ENCODE measurements at places on chromosomes 11 and 22. TPM values are rescaled to one million over a fixed set of nuclear protein-coding genes. Genes with fewer than 3 reads are reported as not detected.

GRCh38 chr22:44516841-44517240 lies 18.8 kb upstream of the RTL6 start:
- DNase-seq = no peak

DNA sequence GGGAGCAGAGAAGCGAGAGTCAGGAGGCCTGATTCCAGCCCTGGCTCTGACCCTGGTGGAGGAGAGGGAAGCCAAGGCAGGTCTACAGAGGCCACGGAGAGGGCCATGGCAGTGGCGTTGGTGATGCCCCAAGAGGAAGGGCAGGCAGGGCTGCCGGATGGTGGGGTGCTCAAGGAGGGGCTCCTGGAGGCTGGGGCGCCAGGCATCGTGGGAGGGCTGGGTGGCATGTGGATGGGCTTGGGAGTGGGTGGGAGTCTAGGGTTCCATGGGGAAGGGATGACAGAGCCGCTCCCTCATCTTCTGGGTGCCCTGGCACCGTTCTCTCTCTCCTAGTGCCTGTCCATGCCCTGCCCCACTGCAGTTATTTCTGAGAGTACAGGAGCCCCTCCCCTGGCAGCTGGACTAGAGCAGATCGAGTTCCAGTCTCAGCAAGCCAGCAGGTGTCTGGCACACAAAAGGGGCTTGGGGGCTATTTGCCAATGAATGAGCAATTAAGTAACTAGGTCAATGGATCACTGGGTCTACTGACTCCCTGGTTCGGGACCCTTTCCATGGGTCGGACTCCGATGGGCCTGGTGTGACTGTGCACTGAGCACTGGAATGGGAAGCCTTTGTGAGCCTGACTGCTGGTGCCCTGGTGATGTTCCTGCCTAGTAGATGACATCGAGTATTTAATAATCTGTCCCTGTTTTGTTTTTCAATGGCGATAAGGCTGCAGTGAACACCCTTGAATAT lies 570.0 kb downstream of the TBC1D22A start:
- no peak for DNase-seq

DNA sequence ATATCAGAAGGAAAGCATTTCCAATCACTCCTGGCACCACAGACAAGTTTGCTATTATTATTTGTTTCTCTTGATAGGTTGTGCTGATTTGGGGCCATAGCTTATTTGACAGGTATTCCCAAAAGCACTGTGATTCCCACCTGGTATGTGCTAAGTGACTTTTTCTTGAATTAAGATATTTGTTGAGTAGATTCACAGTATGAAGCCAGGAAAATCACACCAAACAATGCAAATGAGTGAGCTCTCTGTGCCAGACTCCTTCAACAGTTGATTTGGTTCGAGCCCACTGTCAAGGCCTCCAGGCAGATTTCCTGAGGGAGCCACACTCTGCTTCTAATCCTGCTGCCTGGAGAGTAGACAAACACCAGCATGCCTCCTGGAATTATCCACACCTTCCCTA lies 253.0 kb upstream of the POU2AF2 start:
- no peak for DNase-seq

GRCh38 chr11:115678942-115679341 lies 174.7 kb upstream of the CADM1 start:
- no peak for DNase-seq

GRCh38 chr11:102849311-102849710 lies 5.9 kb upstream of the MMP3 start:
- no peak for DNase-seq

DNA sequence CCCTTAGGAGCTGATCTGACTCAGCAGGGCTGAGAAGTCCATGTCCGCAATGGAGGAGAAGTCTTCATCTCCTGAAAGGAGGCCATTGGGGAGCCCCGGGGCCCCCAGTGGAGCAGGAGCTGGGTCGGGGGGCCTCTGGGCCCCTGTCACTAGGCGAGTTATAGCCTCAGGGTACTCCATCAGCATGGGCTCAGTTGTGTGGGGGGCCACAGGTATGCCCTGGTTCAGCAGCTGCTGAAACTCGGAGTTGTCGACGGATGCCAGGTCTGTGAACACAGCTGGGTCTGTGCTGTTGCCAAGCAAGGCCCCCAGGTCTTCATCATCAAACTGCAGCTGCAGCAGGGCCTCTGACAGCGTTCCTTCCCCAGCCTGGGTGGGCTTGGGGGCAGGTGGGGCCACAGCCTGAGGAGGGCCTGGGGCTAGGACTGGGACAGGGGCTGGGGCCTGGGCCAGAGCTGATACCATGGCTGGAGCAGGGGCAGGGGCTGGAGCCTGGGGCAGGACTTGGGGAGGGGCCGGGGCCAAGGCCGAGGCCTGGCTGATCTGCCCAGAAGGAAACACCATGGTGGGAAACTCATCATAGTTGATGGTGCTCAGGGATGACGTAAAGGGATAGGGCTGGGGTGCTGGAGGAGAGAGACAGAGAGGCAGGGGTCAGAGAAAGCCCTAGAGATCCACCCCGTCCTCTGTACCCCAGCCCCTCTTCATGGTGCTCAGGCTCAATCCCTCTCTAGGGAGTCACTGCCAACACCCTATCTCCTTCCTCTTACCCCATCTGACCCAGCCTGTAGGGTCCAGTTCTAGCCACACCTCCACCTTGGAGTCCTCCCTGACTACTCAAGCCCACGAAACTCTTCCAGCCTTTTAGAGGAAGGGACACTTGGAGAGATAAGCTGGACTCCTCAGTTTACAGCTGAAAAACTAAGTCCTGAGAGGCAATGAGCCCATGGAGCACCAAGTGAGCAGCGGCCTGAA lies 8.1 kb downstream of the RELA start:
- DNase-seq = no peak

- DNase-seq = no peak
Measured at GRCh38 chr11:64713016-64713707, 9.8 kb downstream of the NRXN2 start.

- DNase-seq = peak; percentile 80
Measured at GRCh38 chr22:40040927-40041326, 46.2 kb downstream of the FAM83F start.

DNA sequence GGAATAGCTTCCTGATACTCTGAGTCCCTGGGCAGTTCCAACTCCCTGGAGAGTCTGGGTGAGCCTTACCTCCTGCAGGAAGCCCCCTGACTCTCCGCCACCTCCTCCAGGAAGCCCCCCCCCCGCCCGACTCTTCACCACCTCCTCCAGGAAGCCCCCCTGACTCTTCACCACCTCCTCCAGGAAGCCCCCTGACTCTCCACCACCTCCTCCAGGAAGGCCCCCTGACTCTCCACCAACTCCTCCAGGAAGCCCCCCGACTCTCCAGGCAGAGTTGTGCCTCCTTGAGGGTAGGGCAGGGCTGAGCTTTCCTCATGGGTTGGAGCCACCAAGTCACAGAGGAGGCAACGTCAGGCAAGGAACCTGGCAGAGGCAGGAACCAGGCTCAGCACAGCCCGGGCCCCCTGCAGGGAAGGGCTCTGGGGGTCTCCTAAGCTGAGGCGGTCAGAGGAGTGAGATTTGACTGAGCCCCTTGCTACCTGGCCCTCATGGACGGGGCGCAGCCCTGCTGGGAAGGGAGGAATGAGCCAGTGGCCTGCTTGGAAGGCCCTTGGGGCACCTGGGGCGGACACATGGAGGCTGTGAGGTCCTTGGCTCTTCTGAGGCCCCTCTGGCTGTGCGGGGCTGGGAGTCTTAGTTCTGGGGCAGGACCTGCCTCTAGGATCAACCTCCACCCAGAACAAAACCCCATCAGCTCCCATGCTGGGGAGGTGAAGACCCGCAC lies 18.1 kb downstream of the MRGPRG start:
- DNase-seq = no peak

DNA sequence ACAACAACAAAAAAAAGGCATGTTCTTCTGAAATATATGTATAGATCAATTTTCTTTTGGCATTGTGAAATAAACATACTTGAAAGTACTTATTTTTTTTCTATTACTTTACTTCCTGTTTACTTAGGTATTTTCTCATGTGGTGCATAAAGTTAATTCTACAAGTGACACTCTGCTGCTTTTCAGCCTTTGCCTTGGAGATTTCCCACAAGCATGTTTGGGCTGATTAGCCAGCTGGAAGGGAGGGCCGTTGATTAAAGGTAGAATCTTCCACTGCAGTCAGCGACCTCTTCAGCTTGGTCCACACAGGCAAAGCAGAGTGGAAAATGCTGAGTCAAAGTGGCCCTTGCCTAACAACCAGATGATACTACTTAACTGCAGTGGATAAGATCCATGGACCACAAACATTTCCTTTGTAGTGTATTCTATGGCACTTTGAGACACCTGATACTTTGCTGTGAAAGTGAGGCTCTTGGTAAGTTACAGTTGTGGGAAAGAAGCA lies 176.0 kb downstream of the ARHGAP42 start:
- no peak for DNase-seq

DNA sequence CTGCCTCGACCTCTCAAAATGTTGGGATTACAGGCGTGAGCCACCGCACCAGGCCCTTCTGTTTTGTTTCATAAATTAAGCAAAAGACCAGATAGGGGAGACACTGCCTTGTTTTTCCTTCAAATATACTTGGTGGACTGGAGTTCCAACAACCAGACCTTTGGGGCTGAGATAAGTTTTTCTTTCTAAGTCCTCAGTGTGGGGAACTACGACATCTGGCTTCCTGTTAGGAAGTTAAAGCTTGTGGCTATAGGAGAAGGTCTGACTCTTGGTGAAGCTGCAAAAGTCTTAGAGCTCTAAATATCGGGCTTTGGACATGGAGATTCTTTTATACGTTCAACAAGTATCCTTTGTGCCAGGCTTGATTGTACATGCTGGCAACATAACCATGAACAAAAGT lies 64.1 kb upstream of the EED start:
- DNase-seq = no peak

GRCh38 chr11:43222215-43222614 lies 89.6 kb upstream of the API5 start:
- DNase-seq = no peak

DNA sequence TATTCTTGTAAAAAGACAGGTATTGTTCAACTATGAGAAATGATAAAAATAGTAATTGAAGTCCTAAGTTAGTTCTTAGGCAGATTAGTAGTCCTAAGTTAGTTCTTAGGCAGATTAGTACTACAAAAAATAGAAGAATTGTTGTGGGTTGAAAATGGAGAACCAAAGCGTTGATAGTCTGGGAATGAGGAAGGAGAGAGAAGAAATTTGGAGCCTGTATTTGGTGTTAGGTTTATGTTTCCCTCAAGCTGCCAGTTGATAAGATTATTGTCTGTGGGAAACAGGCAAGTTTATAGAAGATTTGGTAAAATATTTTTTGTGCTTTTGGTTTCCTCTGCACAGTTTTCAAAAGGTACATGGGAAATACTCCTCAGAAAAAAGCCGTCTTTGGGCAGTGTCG lies 3.6 kb downstream of the BCO2 start:
- no peak for DNase-seq

- no peak for DNase-seq
Measured at GRCh38 chr22:24525416-24526037, 29.4 kb downstream of the GUCD1 start.

IFITM10 gene
- 0.30 TPM for polyA plus RNA-seq

TRIM48 gene
- polyA plus RNA-seq = not detected

SCGB1A1 gene
- polyA plus RNA-seq = not detected

CHADL gene
- 2.9 TPM for polyA plus RNA-seq

PELI3 gene
- 4.6 TPM for polyA plus RNA-seq

Measured in right renal cortex interstitium (tissue), 3 donors.